ENCODE measurements at places on chromosomes 5 and 9.

- no peak for DNase-seq
Measured at GRCh38 chr9:113888336-113888735, 12.2 kb downstream of the ZNF618 start.

DNA sequence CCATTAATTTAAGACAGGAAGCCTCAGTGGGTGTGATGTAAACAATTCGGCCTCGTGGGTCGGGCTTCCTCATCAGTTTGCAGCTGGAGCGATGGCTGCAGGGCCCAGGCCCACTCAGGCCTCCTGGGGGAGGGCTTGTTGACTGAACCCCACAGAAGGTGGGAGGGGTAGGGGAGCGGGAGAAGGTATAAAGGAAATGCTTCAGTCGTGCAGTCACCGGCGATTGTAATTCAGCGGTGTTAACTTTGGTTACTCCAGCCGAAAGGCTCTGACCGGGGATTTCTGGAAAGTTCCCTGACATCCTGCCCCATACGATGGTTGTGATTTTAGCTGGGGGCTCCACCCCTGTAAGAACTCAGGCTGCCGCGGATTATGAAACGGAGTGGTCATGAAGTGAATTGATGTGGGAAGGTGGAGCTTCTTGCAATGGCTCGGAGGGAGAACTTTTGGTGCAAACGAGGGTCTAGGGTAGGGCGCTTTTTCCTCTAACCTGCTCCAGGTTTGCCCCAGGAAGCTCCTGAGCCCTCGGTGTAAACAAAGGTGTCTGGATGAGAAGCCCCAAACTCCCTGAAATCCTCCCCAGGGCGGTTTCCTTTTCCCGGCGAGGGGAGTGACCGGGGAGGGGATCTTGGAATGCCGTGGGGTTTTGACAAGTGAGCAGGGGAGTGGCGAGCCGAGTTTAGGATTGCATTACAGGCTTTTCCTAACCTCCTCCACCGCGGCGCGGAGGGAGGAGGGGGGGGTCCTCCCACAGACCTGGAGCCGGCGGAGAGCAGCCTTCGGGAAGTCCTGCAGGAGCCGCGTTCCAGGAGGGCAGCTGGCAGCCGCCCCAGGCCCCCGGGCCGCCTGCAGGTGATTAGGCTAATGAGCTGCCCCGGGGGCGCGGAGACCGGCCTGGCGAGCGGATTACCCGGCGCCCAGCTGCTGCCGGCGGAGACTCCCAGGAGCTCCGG, 215.5 kb downstream of the PDZD2 start:
- no peak for DNase-seq

- DNase-seq = no peak
Measured at GRCh38 chr5:154418344-154418820, 27.4 kb upstream of the SAP30L start.

GRCh38 chr9:107484117-107484723, 5.3 kb downstream of the KLF4 start:
- DNase-seq = no peak

GRCh38 chr9:116081435-116082115, 72.0 kb upstream of the PAPPA start:
- DNase-seq = no peak

GRCh38 chr9:113186137-113186755, 34.8 kb downstream of the FKBP15 start:
- DNase-seq = no peak

GRCh38 chr5:85896514-85896913, 721.2 kb upstream of the COX7C start:
- DNase-seq = no peak

DNA sequence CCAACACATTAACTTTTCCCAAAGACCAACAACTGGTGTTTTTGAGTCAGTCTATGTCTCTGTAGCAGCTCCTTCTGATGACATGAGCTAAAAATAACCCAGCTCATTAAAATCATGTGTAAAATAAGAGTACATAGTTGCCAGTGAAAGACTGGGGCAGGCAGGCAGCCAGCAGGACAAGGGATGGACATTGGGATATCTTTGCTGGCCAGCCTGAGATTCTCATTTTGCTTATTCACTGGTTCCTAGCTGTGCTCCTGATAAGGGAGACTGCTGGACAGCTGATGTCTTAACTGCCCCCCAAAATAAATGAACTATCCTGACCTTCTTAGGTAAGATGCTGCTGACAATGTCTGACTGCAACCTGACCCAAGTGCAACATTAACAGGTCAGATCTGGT, 33.9 kb downstream of the EPB41L4B start:
- no peak for DNase-seq

- no peak for DNase-seq
Measured at GRCh38 chr5:80142996-80143395, 107.8 kb downstream of the THBS4 start.
